ENCODE measurements at places on chromosomes 11 and 22.

GRCh38 chr11:29129844-29130243 lies 887.0 kb downstream of the KCNA4 start:
- no peak for DNase-seq

DNA sequence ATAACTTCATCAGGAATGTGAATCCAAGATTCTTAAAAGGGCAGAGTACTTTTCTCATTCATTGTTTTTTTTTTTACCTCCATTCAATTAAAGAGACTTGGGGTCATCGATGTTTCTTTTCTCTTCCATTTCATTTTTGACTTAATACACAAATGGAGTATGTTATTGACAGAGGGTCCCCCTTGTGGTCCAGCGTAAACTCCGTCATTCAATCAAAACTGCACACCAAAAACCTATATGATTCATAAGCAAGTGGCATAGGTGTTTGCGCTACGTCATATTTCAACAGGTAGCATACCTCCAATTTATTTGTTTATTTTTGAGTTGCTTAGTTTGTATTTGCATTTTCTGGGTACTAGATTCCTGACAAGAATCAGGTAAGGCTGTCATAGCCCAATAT lies 12.7 kb upstream of the FOLH1 start:
- no peak for DNase-seq

DNA sequence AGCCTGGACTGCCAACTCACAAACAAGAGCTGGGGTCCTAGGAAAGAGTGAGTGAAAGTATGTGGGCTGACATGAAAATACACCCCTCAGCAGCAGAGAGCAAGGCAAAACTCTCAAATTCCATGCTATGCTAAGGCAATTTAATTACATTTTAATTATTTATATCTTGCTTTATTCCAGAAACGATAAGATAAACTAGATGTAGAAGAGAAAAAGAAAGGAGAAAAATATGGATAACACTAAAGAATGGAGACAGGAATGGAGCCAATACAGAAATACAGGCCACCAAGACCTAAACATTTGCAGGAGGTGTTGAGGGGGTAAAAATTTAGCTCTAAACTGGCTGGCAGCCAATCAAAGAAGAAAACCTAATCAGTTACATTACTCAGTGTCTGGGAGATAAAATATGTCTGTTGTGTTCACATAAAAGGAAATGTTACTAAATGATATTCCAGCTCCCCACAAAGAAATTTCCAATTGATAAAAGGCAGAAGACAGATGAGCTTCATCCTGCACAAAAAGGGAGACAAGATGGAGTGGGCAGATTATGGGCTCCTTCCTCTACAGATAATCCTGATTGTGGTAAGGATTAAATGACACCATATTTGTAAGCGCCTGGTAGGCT lies 223.5 kb upstream of the BLID start:
- DNase-seq = no peak

DNA sequence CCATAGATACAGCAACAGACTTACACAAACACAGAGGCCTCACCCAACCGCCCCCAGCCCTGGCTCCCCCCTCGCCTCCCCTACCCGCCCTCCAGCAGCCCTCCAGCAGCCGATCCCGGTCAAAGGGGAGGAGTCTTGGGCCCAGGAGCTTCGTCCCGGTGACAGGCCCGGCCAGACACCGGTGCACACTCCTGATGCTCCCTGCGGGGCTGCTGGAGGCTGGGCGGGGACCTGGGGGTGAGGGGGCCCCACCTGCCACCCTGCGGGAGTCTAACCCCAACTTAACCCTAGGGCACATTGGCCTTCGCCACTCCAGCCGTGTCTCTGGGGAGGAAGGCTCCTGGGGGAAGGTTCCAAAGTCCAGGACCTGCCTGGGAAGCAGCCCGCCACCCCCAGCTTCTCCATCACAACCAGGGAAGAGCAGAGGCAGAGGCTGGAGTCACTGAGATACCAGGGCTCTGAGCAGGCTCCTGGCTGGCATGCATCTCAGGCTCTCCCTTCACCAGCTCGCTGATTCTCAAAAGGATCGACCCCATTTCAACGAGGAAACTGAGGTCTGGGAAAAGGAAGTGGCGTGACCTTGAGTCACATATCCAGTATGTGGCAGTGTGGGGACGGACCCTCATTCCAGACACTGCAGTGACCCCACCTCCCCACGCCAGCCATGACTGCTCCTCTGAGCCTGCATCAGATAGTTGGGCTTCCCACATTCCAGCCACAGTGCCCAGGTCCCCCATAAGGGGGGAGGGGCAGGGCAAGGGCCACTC lies 14.4 kb downstream of the BCL9L start:
- no peak for DNase-seq

DNA sequence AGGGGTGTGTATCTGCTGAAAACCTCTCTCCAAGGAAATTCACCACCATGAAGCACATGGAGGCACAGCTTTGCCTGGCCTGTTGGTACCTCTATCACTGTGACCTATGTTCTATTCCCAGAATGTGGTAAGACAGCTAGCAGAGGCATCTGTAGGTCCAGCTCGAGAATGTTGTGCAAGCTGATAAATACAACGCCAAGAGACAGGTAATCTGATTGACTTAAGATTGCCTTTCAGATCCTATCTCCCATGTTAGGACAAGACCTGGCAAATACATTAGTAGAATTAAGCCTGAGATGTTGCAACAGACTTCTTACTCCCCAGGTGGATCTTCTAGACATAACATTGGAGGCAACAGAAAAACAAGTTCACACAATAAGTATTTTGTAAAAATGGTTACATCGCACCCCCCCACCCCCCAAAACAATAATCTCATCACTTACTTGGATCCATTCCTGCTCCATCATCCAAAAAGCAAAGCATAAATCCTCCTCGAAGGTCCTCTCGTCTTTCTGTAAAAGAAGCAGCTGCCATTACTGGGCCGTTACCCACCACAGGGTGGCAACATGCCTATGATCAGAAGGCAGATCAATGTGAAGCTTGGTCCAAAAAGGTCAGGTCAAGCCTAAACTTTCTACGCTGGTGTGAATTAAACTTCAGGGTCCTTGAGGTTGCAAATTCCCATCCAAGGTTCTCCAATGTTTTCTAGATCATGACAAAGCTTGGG lies 18.5 kb downstream of the MORC2 start:
- no peak for DNase-seq

DNA sequence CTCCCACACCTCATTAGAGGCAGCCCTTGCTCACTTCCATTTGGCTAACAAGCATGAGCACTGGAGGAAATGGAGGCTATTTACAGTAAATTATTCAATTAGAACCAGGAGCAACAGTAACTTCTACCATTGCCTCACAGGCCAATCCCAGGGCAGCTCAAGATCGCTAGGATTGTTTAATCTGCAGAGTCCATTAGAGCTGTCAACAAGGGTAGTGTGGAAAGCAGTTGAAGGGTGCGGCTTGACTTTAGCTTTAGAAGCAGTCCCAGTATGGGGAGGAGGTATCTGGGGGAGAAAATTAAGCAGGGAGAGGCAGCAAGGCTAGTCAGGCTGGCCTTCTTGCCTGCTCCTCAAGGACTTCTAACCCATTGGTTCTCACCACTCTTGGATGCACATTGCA lies 38.3 kb upstream of the CYP2R1 start:
- no peak for DNase-seq

GRCh38 chr11:100872951-100873740 lies 186.1 kb downstream of the ARHGAP42 start:
- no peak for DNase-seq

DNA sequence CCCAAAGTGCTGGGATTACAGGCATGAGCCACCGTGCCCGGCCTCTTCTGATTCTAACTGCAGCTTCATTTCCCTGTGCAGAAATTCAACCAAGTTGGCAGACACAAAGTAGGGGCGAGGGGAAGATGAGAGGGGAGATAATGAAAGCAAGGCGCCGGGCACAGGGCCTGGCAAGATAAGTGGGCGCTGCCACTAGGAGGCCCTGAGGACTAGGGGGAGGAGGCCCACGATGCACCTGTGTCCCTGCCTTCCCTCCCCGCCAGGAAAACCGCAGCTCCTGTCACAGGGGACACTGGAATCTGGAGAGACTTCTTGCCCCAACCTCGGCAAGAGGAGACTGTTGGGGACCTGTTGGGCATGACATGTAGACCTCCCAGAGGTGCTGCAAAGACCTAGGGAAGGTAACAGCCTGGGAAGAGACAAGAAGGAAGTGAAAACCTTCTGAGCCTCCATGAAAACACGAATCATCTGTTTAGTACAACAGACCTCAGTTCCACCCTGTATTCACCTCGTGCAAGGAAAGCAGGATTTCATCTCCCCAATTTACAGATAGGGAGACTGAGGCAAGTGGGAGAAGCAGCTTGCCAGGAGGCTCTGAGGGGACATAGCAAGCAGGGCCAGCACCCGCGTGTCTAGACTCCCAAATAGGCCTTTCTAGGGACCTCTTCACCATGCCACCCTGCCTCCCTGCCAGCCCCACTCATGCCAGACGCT lies 3.1 kb upstream of the LGALS1 start:
- no peak for DNase-seq

GRCh38 chr11:79312617-79313529 lies 128.0 kb downstream of the TENM4 start:
- DNase-seq = no peak

GRCh38 chr22:46563381-46564083 lies 26.1 kb upstream of the CELSR1 start:
- DNase-seq = no peak

GRCh38 chr11:84247926-84248325 lies 961.8 kb upstream of the CCDC90B start:
- DNase-seq = no peak

DNA sequence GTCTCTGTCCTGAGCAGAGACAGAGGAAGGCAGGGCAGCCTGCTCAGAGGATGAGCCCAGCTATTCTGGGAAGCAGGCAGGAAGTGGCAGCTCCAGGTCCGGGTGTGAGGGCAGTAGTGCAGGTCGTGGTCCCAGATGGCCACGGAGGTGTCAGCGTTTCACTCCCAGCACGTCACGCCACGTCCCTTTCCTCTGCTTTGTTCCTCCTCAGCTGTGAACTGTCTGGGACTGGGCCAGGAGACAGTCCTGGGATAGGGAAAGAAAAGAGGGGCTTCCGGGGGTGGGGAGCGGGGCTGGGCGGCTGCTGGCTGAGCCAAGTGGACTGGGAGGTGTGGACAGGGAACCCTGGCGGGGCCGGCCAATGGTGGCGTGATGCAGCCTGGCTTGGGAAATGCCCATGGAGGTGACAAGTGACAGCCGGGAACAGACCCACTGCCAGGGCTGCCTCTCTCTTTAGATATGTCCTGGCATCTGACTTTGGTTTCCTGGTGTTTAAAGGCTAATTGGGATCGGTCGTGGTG lies 64.7 kb downstream of the KCNQ1 start:
- DNase-seq = no peak

- DNase-seq = no peak
Measured at GRCh38 chr11:69385832-69386427, 92.0 kb downstream of the MYEOV start.

GRCh38 chr22:20429254-20430100 lies 8.1 kb downstream of the SCARF2 start:
- DNase-seq = no peak

- DNase-seq = no peak
Measured at GRCh38 chr11:48022445-48022844, 42.1 kb downstream of the PTPRJ start.

DNA sequence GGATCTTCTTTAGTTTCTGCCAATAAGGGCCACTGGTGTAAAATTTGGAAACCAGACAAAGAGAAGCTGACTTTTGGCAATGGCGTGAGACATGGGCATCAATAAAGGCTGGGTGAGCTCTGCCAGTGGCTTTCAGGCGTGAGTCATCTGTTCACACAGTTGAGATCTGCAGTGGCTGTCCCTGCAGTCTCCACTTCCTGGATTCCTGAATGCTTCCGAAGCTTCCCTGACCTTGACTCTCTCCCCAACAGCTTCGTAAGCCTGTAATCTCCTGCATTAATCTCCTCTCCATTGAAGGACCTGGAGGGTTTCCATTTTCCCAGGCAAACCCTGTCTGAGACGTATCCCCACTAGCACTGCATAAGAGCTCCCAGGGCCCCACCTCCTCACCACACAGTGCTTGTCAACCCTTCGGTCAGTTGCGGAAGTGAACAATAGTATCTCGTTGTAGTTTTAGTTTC lies 574.7 kb downstream of the TBC1D22A start:
- no peak for DNase-seq

- no peak for DNase-seq
Measured at GRCh38 chr22:20086763-20087162, 6.7 kb downstream of the DGCR8 start.

GRCh38 chr11:79437981-79438630 lies 2.7 kb downstream of the TENM4 start:
- no peak for DNase-seq

Measured in iPS DF 19.7 (cell line).